ENCODE measurements at places on chromosomes 16 and 17. TPM values are rescaled to one million over a fixed set of nuclear protein-coding genes. Genes with fewer than 3 reads are reported as not detected.

C16orf89 gene
- 17.1 TPM for total RNA-seq

PRPSAP1 gene
- total RNA-seq = 55.7 TPM

SLFN12L gene
- 0.78 TPM for total RNA-seq

TEKT5 gene
- total RNA-seq = not detected

UMOD gene
- 12.7 TPM for total RNA-seq

TMEM204 gene
- 25.1 TPM for total RNA-seq

SMIM5 gene
- 5.2 TPM for total RNA-seq

ZG16 gene
- total RNA-seq = 0.26 TPM

BOLA2B gene
- total RNA-seq = 54.7 TPM

GINS2 gene
- total RNA-seq = 0.26 TPM

NEURL4 gene
- 41.2 TPM for total RNA-seq

TAT gene
- not detected for total RNA-seq

DNAAF8 gene
- 0.26 TPM for total RNA-seq

ARL5C gene
- total RNA-seq = 0.26 TPM

CD300E gene
- not detected for total RNA-seq

NT5M gene
- total RNA-seq = 1.3 TPM

PGP gene
- total RNA-seq = 7.8 TPM

SNX20 gene
- total RNA-seq = 0.99 TPM

CTRB2 gene
- 18,538 TPM for total RNA-seq

LGALS9C gene
- not detected for total RNA-seq

ANKFY1 gene
- 40.5 TPM for total RNA-seq

CHTF18 gene
- total RNA-seq = 7.5 TPM

TBX2 gene
- 4.9 TPM for total RNA-seq

CCL7 gene
- total RNA-seq = not detected
